Stimulated activated CD8-positive, alpha-beta memory T cell treated with anti-CD3 and anti-CD28 coated beads, Interleukin-2, amount 100 ng/mL, for 1 hour (primary cell): ENCODE measurements at places on chromosomes 2 and 18.

DNA sequence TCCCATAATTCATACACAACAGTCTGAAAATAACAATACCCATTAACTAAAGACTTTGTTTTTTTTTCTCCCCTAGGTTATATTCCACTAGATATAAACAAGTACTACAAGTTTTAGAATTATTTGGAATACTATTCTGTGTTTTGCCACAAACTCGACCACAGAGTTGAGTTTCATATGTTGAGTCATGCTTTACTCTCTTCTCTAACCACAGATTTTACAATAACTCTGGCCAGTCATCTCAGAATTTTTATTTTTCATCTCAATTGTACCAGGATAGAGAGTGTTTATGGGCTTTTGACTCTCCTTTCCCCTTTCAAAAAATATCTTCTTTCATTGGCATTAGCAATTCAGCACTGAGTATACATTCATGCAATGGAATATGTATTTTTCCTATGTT lies 348.7 kb upstream of the GALNT5 start:
- no peak for DNase-seq

DNA sequence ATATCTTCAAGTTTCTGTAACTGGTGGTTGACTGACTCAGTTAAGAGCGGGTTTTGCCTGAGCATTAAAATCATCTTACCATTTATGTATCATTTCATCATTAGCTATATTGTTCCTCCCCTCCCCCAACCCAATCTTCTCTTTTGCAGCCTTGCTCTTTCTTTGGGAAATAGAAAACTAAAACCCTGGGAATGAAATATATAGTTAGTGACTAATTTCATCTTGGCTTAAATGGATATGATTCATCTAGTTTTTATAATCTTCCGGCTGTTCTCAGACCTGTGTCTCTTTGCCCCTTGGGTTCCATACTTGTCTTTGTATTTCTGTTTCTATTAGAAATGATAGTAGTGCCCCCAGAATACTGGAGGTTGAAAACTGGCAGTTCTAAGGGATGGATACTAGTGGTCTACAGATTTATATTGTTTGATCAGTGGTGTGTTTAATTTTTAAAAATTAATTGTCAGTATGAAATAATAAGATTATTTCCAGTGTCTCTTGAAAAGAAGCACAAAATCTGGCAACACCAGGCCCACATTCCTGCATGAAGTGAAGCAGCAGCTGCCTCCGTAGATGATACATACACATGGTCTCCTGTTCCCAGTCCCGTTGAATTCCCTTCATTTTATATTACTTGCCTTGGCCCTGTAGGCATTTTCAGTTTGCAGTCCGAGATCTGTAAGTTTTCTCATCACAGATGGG lies 44.5 kb downstream of the PHLPP1 start:
- no peak for DNase-seq

DNA sequence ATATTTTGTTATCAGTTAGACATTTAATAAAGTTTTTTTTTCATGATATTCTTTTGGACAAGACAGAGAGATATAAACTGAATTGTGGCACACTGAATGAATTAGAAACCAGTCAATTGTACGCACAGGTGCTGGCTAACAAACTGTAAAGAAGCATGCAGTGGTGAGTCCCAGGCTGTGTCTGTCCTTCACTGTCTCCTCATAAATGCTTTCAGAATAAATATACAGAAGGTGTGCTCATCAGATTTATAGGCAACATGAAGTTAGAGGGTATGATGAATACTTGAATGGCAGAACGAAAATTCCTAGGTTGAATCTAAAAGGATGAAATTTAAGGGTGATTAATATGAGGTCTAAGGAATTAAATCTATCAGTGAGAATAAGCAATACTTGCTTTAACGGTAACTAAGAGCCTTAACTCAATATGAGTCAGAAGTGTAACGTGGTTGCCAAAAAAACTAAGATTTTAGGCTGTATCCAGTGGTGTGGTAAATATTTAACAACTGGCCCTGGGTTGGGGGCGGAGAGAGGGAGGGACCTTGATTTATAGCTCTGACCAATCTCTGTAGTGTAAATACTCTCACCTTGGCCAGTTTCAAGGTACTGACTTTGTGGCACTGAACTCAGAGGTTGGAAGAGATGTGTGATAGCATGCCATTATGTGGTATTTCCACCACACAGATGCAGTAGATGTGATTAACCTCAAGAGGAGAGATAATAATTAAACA lies 41.9 kb upstream of the AAK1 start:
- no peak for DNase-seq

- DNase-seq = no peak
Observed at GRCh38 chr2:181656450-181657291, at the start of gene CERKL. CERKL (minus strand) TSS chr2:181657105; CDS start chr2:181657006, 99 bp downstream.

DNA sequence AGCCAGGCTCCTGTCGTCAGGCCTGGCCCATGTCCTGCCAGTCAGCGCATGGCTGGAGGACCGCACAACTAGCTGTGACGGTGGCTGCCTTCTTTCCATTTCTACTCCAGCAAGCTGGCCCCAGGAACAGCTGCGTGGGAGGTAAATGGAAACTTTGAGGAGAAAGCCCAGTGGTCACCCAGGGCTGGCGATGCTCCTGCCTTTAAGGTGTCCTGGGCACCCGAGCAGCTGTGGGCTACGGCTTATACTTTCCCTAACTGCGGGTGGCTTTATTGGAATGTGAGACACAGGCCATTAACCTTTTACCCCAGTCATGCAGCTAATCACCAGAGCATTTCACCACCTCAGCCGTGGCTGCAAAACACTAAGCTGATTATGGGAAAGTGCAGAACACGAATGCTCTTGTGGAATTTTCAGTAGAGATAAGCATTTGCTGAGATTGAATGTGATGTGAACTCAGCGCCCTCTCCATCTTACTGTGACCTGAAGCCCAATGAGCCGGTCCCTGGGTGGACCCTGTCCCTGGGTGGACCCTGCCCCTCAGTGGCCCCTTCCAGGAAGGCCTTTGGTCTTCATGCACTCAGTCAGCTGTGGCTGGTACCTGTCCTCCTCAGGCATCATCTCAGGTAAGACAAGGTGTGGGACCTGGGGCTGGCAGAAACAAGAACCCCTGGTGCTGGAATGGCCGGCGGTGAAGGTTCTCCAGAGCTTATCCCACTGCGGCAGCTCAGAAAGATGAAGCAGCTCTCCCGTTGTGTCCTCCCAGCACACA lies 275.4 kb upstream of the HS6ST1 start:
- DNase-seq = no peak
